Cardiac fibroblast (primary cell): ENCODE measurements at places on chromosomes 6 and 20.

- DNase-seq = no peak
Measured at GRCh38 chr20:18511571-18511970, 3.8 kb downstream of the SEC23B start.

DNA sequence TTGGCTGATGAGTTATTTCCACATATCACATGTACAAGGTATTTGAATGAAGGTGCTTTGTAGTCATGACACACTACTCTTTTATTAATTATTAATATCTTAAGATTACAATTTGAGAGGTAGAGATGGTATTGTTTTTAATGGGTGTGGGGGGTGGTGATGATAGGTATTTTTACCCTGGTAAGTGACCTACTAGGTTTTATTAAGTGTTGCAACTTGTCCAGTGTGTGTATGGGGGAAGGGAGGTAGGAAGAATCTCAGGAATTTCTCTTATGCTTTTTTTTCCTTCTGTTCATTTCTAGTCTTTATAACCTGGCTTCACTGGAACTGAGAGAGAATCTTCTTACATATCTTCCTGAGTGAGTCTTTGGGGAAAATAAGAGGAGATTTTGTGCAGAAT lies 101.4 kb downstream of the LRRC1 start:
- DNase-seq = peak; percentile 60

- DNase-seq = peak; percentile 85
Measured at GRCh38 chr6:44696099-44696498, 308.6 kb downstream of the CDC5L start.

GRCh38 chr6:166815629-166816028 lies 140.7 kb downstream of the RNASET2 start:
- DNase-seq = no peak

DNA sequence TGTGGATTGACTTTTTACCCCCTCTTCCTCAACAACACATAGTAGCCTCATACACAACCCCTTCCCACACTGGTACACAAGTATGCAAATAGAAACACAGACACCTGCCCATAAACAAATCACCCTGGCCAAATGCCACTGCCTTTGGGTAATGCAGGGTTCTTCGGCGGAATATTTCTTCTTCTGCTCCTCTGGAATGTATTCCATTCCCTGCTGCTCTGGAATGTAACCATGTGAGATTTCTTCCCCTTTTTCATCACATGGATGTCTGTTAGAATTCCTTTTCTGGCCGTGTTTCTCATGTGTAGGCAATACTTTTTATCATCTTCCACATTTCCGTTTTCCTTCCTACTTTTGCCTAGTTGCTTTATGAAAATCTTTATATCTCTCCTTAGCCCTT lies 76.1 kb upstream of the TPD52L1 start:
- DNase-seq = no peak

DNA sequence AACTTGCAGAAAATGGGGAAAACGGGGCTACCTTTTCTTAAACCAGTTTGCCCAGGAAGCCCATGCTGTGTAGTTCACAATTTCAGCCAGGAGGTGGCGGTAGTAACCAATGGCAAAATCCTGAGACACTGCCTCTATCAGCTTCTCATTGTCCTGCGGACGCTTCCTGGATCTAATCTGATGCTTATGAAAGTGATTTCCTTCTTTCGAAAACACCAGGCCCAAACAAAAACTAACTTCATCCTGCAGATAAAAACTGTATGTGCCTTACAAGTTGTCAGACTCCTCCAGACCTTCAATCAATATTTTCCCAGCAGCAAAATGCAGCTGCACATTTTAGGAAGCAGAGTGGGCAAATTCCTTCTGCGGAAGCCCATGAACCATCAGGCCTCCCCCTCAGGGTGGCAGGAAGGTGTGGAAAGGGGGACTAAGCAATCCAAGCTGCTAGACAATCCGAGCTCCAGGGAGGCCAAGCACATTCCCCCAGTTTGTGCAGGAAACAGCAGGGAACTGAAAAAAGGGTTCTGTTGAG lies 88.5 kb downstream of the LY86 start:
- peak; percentile 80 for DNase-seq

DNA sequence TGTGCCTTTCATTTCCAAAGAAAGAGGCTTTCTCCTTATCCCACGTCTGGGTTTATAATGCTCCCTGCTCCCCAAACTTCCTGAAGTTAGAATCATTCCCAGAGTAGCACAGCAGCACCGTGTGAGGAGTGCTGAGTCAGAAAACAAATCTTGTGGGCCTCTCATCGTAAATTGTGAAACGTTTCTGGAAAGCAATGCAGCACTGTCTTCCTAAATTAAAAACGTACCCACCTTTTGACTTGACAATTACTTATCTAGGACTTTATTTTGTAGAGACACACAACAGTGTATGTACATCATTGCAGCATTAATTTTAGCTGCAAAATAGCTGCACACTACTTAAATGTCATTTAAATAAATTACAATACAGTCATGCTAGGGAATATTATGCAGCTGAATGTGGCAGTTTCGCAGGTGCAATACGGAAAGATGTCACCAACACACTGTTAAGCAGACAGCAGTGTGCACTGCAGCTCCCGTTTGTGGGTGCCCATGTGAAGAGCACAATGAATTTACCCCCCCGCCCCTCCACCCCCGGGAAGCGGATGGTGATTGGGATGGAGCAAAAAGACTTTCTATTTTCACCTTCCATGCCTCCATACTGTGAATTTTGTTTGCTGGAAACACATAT lies 30.8 kb downstream of the RRBP1 start:
- peak; percentile 53 for DNase-seq

DNA sequence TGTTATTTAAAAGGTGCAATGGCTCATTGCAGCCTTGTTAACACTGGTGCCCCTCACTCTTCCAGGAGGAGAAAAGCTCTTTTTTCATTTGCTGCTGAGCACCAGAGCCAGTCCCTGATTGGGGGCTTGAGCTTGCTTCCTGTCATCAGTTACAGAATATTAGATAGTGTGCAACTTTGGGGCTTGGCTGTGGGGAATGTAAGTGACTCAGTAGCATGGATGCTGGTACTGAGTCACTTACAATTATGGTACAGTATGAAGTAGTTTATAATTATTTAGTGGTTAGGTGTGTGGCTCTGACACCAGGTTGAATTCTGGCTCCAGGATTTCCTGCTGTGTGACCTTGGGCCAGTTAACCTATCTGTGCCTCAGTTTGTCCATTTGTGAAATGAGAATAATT lies 37.6 kb downstream of the ANKS1A start:
- peak; percentile 58 for DNase-seq

DNA sequence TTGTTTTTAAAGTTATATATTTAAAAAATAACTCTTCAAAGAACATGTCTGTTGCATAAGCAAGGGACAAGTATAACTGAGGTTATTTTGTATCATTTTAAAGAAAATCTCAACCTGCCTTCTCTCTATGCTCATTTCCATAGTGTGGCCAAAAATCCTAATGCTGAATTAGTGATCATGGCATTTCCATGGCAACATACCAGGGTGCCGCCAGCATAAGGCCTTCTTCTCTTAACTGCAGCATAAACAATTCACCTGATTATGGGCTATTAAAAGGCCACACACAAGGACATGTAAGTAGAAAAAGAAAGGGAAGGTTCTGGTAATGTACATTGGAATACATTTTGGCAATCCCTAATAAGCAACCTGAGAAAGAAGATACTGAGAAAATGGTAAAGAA lies 95.1 kb upstream of the RNF217 start:
- no peak for DNase-seq

GRCh38 chr20:44830995-44831394 lies 20.6 kb upstream of the RIMS4 start:
- DNase-seq = no peak

DNA sequence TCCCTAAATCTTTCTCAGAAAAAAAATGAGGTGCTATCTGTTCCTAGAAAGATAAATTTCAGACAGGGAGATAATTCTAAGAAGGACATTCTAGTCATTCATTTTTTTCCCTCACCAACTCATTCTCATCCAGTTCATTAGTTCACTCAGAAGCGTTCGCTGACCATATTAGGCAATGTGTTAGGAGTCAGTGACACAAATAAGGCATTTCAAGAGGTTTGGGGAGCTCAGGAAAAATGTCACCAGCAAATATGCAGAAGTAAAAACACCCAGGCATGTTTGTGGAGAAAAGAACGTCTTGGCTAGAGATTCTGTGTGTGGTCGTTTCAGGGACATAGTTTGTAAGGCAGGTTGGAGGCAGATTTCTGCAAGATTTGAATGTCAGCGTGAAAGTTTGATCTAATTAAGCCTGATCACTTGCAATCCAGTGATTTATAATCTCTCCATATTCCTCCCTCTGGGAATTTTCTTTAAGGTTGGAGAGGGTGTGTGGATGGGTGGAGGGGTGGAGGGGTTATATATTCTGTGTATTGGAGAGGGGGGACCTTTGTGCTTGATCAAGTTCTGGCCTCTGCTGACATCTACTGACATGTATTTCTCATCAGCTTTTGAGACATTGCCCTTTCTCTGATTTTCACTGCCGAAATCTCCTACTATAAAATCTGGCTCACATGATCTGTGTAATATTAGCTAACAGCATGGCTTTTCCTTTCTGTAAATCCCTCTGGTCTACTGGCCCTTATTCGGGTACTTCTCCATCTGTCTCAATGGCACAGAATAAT lies 3.6 kb downstream of the MYCT1 start:
- DNase-seq = no peak
